ENCODE measurements at places on chromosomes 11 and 22.

DNA sequence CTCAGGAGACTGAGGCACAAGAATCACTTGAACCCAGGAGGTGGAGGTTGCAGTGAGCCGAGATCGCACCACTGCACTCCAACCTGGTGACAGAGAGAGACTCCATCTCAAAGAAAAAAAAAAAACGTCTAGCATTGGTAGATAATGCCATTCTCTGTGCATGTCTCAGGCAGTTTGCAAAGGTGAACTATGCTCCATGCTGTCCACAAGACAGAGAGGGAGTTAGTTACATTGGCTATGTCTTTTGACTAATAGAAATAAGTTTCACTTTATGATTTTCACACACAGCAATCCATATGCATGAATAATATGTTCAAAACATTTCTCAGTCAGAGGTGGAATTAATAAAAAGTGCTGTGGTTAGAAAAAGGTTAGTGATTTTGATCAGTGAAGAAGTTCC lies 591.4 kb downstream of the ETS1 start:
- peak; percentile 11 for DNase-seq

GRCh38 chr11:16011396-16011795 lies 344.9 kb downstream of the SOX6 start:
- DNase-seq = no peak

- no peak for DNase-seq
These were observed 217.8 kb downstream of the FAM76B start for GRCh38 chr11:95571718-95572260.

DNA sequence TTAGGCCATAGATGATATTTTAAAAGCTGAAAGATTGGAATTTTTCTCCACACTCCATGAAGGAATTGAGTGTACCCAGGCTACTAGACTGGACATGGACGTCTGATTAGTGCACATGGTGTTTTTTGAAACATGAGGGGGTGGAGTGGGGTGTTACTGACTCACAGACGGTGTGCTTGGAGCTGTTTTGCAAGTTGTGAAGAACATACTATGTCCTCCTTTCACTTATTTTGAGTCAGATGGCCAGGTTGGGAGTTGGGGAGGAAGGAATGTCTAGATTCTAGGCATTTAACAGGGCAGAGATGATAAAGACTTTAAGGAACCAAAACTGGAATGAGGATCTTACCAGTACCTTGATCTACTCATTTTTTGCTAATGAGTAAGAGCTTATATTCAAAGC lies 158.1 kb upstream of the MTNR1B start:
- peak; percentile 66 for DNase-seq

- DNase-seq = peak; percentile 75
These were observed 182.1 kb upstream of the SORL1-AS1 start for GRCh38 chr11:121634889-121635288.

- no peak for DNase-seq
These were observed 525 bp downstream of the CSDC2 start for GRCh38 chr22:41561335-41561734.

DNA sequence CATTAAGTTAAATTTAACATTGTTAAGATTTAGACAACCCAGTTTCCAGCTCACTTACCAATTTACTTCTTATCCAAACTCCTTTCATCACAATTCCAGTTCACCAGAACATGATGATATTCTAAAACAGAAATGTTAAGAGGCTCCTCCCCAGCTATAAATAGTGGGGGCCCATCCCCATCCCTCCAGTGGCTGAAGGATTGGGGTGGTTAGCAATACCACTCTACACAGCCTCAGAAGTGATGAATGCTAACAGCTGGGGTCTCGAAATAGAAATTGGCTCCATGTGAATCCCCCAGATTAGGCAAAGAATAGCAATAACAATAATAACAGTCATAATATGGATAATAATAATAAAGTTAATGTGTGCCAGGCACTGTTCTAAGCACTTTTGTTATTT lies 97.9 kb upstream of the NCAM1 start:
- no peak for DNase-seq

GRCh38 chr11:132770829-132771530 lies 761.3 kb downstream of the OPCML start:
- DNase-seq = no peak

DNA sequence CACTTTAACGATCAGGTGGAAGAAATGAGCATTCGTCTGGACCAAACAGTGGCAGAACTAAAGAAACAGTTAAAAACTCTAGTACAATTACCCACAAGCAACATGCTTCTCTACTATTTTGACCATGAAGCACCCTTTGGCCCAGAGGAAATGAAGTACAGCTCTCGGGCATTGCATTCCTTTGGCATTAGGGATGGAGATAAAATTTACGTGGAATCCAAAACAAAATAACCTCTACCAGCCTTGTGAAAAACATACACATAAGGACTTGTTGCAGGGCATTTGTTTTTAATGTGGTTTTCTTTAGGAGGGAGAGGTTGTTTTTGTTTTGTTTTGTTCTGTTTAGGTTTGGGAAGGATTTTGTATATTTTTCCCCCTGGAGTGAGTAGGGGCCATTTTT lies 14.2 kb upstream of the TECTA start:
- DNase-seq = no peak

DNA sequence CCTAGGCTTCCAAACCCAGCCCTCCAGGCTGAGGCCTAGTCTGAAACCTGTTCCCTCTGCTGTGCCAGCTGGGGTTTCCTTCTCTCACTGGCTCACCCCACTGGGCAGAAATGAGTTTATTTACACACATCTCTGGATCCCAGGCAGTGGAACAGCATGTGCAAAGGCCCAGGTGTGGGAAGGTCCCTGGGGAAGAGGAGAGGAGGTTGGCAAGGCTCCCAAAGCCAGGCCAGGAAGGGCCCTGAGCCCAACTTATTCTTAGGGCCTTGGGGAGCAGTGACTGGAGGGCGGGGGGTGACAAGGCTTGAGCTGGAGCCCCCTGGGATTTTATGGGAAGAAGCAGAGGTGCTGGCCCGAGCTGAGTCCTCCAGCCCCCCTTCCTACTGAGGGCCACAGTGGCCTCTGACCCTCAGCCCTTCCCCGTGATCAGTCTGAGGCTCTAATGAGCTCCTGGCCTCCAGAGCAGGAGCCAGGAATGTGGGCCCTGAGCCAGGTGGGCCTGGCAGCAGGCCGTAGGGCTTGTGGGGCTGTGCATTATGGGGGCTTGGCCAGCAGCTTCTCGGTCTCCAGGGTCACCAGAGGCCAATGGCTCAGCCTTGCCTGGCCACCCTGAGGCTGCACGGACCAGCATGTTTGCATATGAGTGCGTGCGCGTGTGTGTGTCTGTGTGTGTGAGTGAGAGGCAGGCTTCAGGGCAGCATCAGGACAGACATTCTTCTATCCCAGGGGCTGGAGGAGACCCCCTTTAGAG lies 2.9 kb downstream of the MYO7A start:
- DNase-seq = no peak

DNA sequence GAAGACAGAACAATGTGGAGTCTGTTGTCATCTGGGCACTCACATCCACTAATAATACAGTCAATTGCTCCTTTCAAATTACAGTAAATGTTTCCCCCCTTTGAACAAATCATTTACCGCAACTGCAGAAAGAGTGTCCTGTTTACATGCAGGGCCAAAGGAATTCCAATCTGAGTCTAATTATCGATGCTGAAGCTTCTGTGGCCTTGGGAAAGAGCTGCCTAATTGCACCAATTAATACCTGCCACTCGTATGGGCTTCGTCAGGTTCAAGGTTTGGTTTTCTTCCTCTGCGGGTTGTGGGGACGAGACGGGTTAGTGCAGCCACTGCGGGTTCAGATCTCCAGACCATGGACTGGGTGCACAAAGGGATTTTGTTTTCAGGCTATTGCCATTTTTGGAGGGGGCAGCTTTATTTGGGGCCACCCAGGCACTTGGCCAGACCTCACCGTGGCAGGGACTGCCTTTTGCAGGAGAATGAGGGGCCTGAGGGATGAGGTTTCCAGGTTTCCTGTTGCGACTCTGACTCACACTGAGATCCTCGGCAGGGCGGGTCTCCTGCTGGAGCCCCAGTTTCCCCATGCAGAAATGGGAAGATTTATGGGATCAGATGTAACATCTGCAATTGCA lies 147.6 kb downstream of the MIAT start:
- DNase-seq = peak; percentile 21

DNA sequence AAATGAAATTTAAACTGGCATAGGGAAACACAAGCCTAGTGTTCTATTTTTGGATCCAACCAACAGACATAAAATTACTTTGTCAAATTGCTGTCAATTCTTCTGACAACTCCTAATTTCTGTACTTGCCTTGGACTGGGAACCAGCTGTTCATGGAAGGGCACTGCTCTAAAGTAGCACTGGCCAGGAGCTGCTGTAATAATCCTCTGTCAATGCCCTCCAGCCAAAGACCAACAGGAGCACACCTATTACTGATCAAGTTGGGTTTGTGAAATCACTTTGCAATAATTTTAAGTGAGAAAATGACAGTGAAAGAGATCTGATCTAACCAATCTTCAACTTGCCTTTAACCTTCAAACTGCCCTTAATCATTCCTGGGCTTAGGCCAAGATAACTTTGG lies 18.9 kb upstream of the TMEM123 start:
- DNase-seq = no peak

Data from mammary epithelial cell (primary cell).